Activated CD4-positive, alpha-beta T cell treated with anti-CD3 and anti-CD28 coated beads, Interleukin-2, amount 10 ng/mL, durations not matched to agents 24 days and 14 days (primary cell): ENCODE measurements at places on chromosomes 1 and 21. TPM values are rescaled to one million over a fixed set of nuclear protein-coding genes. Genes with fewer than 3 reads are reported as not detected.

- DNase-seq: no peak
Observed at GRCh38 chr1:20324704-20325406, 34.2 kb downstream of the VWA5B1 start.

DNA sequence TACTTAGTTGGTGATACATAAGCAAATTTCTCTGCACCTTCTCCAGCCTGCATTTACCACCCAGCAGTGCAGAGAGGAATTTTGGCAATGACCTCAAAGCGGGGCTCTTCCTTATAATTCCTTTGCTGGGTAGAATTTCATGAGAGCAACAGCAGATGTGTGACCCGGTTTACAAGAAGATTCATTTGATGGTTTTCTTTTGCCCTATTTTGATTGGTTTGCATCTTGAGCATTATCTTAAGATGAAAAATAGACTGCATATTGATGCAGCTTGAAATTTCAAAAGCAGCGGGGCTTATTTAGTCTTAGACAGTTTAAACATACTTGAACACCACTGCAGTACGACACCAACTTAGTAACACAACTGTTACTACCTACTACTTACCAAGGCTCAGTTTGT is 378.9 kb downstream of the TTLL7 start:
- no peak for DNase-seq

GRCh38 chr1:94553323-94553730 is 11.8 kb upstream of the F3 start:
- DNase-seq: no peak

GNL2 gene
- total RNA-seq: 109 and 110 TPM in 2 replicates

LRRN2 gene
- 0.05 TPM in 1 of 2 replicates, not detected in the other for total RNA-seq

FAAH gene
- 4.6 and 6.8 TPM in 2 replicates for total RNA-seq
